Osteocyte (in vitro differentiated cells): ENCODE measurements at places on chromosomes 2 and 18.

DNA sequence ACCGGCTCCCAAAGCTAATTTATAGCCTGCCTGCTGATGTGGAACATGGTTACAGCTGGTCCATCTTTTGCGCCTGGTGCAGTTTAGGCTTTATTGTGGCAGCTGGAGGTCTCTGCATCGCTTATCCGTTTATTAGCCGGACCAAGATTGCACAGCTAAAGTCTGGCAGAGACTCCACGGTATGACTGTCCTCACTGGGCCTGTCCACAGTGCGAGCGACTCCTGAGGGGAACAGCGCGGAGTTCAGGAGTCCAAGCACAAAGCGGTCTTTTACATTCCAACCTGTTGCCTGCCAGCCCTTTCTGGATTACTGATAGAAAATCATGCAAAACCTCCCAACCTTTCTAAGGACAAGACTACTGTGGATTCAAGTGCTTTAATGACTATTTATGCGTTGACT, 51.4 kb downstream of the TMEM178A start:
- H3K27me3 ChIP-seq: no peaks in the 10 kb centered on the region
- H3K27ac ChIP-seq: no peak overlapping the region
- H3K4me1 ChIP-seq: peaks cover 13% of the 10 kb centered on the region
- H3K4me3 ChIP-seq: no peak overlapping the region
- DNase-seq: no peak
- no peaks in the 10 kb centered on the region for H3K36me3 ChIP-seq

DNA sequence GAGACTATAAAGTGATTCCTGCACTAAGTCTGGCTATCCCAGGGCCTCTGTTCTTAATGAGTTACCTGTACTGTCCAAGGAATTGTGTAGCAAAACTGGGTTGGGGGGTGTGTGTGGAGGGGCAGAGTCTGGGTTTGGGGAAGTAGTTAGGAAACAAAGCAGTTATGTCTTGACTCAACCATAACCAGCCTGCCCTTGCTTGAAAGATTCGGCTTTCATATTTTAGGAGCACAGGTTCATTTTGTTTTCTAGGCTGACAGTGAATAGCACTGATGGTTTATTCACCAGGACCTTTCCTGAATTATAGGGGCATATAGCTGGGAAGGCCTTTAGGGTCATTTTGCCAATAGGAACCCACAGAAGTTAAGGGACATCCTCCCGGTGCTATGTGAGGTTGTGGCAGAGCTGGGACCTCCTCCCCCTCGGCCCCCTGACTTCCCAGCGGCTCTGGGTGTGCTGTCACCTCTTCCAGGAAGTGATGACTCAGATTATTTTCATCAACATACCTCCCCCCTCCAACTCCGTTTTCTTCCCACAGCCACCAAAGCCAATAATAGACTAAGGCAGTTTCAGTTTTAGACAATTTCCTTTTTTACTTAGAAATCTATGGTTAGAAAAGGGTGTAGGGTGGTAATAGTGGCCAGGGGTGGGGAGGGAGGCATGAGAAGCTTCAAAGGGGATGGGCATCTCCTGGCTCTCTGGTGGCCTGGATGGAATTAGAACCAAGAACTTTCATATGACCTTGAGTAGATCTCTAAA, 44.8 kb downstream of the SETBP1 start:
- H3K4me1 ChIP-seq: peaks cover 49% of the 10 kb centered on the region
- peaks cover 6% of the 10 kb centered on the region for H3K36me3 ChIP-seq
- H3K4me3 ChIP-seq: no peak overlapping the region
- peak overlapping the region; percentile 84 for H3K27ac ChIP-seq

GRCh38 chr2:153499439-153499838, 20.9 kb upstream of the RPRM start:
- H3K4me1 ChIP-seq: no peaks in the 10 kb centered on the region
- H3K27ac ChIP-seq: no peak overlapping the region
- no peaks in the 10 kb centered on the region for H3K36me3 ChIP-seq
- no peak for DNase-seq
- H3K4me3 ChIP-seq: no peak overlapping the region

DNA sequence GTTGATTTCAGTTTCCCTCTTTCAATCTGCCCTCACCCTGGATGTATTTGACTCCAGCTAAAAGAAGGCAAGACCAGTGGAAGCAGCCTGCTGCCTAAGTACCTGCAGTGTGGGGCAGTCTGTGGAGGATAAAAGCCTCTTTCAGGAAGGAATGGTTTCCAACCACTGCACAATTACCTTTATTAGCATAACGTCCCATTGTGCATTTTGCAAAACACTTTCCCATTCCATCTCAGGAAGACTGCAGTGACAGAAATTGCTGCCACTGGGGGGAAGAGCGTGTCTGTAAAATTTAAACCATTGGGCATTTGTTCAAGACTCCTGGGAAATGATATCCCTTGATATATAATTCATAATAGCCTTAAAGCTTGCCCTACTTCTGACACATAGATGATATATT, 26.2 kb downstream of the CYRIA start:
- no peak overlapping the region for H3K4me3 ChIP-seq
- no peaks in the 10 kb centered on the region for H3K36me3 ChIP-seq
- H3K27ac ChIP-seq: no peak overlapping the region
- peaks cover 8% of the 10 kb centered on the region for H3K27me3 ChIP-seq
- DNase-seq: no peak

DNA sequence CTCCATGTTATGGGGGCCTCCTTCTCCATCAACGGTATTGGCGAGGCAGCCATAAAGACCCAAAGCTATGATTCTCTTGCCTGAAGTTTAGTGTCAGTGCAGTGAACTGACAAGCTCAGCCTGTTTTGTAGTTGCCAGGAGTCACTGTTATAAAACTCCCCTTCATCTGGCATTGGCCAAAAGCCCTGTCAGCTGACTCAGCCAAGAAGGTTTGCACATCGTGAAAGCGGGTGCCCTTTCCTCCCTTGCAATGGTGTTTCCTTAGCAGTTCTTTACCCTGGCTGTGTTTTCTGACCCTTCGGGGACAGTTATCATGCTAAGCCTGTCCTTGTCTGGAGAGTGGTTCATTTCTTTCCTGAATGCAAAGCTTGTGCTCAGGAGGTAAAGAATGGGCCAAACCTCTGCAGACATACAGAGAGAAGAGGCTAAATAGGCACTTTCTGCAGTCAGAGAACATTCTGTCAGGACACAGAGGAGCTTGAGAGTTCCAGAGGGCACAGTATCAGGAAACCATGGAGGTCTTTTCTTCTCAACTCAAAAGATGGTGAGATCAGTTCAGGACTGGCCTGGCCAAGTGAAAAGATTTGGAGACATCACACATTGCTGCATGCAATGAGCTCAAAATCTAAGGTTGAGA, 414.2 kb downstream of the ZNF521 start:
- H3K36me3 ChIP-seq: no peaks in the 10 kb centered on the region
- H3K4me3 ChIP-seq: no peak overlapping the region
- peaks cover 6% of the 10 kb centered on the region for H3K27me3 ChIP-seq
- H3K27ac ChIP-seq: no peak overlapping the region
- DNase-seq: no peak

- H3K4me3 ChIP-seq: no peak overlapping the region
- peaks cover 2% of the 10 kb centered on the region for H3K36me3 ChIP-seq
- peak overlapping the region; percentile 91 for H3K27ac ChIP-seq
Observed at GRCh38 chr2:128300151-128301020, 18.3 kb downstream of the HS6ST1 start.

DNA sequence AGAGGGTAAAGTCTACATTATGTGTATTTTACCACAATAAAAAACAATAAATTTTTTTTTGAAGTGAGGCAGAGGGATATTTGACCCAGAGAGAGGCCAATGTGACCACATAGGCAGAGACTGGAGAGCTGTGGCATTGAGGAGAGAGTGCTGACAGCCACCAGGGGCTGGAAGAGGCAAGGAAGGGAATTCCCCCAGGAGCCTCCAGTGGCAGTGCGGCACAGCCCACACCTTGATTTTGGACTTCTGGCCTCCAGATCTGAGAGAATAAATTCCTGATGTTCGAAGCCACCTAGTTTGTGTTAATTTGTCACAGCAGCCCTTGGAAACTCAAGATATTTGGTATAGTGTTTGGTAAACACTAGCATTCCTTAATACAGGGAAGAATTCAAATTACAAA, 22.7 kb downstream of the ANKRD29 start:
- no peaks in the 10 kb centered on the region for H3K4me1 ChIP-seq
- DNase-seq: no peak
- no peak overlapping the region for H3K27ac ChIP-seq
- H3K27me3 ChIP-seq: peaks cover 63% of the 10 kb centered on the region
- no peaks in the 10 kb centered on the region for H3K36me3 ChIP-seq
- no peak overlapping the region for H3K4me3 ChIP-seq

- H3K27me3 ChIP-seq: peaks cover 17% of the 10 kb centered on the region
- no peak for DNase-seq
- no peaks in the 10 kb centered on the region for H3K4me1 ChIP-seq
- no peak overlapping the region for H3K27ac ChIP-seq
- H3K36me3 ChIP-seq: no peaks in the 10 kb centered on the region
- H3K4me3 ChIP-seq: no peak overlapping the region
Observed at GRCh38 chr2:126790987-126791780, 107.5 kb upstream of the TEX51 start.

DNA sequence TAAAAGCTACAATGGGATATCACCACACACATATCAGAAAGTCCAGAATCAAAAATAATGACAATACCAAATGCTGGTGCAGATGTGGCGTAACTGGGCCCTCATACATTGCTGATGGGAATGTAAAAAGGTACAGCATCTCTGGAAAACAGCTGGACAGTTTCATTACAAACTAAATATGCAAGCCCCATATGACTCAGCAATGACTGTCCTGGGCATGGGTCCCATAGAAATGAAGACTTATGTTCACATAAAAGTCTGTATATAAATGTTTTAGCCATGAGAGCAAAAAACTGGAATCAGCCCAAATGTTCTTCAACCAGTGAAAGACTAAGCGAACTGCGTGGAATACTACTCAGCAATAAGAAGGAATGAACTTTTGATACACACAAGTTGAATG, 56.7 kb downstream of the ALPK2 start:
- peak; percentile 34 for DNase-seq
- peaks cover 12% of the 10 kb centered on the region for H3K36me3 ChIP-seq

DNA sequence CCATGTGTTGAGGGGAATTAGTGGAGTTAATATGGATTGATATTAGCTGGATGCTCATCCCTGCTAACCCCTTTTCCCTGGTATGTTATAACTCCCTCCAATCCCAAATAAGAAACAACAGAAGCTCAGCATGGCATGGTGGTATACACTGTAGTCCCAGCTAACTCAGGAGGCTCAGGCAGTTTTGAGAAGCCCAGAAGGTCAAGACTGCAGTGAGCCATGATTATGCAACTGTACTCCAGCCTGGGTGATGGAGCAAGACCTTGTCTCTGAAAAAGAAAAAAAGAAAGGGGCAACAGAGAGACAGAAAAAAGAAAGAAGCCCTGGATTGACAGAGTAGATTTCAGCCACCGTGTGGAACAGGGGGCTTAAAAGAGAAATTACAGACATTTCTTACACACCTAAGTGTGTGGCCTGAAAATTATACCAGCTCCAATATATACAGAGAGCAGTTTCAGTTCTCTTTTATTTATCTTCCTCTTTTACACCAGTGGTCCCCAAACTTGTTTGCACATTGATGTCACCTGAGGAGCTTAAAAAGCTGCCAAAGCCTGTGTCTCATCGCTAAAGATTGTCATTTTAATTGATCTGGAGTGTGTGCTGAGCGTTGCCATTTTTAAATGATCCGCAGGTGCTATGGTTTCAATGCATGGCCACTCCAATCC, 203.6 kb downstream of the UBE2E3 start:
- H3K36me3 ChIP-seq: no peaks in the 10 kb centered on the region
- no peak overlapping the region for H3K27ac ChIP-seq
- no peaks in the 10 kb centered on the region for H3K4me1 ChIP-seq
- no peak for DNase-seq

DNA sequence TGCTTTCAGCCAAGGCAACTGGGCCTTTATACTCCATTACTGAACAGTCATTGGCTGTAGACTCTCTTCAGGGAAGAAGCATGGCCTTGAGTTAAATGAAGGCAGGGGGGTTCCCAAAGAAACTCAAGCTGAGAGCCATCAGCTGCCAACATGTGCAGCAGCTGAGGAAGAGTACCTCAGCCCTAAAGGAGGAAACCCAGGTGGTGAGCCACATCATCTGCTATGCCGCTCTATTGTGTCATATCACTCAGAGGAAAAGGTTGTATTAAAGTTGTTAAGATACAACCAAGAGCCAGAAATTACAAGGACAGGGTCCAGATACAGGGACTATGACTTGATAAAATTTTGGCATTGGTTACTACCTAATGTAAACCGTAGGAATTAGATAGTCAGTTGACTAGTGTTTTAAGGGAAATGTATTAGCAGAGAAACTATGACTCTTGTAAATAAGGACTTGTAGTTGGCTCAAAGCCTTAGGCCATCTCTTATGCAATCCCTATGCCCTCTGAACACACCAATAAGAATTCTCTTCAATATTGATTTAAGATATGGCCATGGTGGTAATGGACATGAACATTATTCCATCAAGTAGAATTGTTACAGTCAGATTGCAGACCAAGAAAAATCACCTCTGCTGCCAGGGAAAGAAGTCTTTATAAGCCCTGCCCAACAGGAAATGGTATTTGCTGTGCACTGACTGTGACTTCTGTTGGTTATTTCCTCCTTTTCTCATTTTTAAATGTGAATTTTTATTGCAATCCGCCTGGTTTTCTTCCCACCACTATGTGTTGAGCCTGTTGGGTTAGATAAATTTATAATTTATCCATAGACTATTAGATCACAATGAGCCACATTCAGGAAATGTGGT, 9.2 kb upstream of the LRPPRC start:
- DNase-seq: no peak
- H3K27ac ChIP-seq: no peak overlapping the region
- H3K36me3 ChIP-seq: no peaks in the 10 kb centered on the region
- no peaks in the 10 kb centered on the region for H3K4me1 ChIP-seq
- H3K27me3 ChIP-seq: peaks cover 57% of the 10 kb centered on the region

DNA sequence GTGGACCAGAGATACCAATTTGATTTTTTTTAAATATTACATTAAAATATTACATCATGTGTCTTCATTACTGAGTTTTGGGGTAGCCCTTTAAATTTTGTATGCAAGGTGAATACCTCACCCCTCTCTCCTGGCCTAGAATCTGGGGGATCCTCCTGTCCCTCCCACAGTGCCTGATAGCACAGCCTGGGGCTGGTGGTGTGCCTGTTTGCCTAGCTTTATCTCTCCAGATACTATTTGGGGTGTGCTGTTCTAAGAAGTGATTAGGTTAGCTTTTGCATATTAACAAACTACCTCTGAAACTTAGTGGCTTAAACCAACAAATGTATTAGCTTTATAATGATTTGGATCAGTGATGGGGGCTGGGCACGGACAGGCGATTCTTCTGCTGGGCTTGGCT, 20.7 kb upstream of the B3GNT7 start:
- no peaks in the 10 kb centered on the region for H3K27me3 ChIP-seq
- no peak for DNase-seq
- no peak overlapping the region for H3K4me3 ChIP-seq
- H3K4me1 ChIP-seq: peaks cover 4% of the 10 kb centered on the region

GRCh38 chr2:201568217-201568820, 75.0 kb downstream of the TMEM237 start:
- no peak overlapping the region for H3K4me3 ChIP-seq
- no peaks in the 10 kb centered on the region for H3K27me3 ChIP-seq
- H3K36me3 ChIP-seq: no peaks in the 10 kb centered on the region
- H3K27ac ChIP-seq: no peak overlapping the region
- DNase-seq: no peak
